SJCRH30 (cell line): ENCODE measurements at places on chromosomes 7 and 10. TPM values are rescaled to one million over a fixed set of nuclear protein-coding genes. Genes with fewer than 3 reads are reported as not detected.

DNA sequence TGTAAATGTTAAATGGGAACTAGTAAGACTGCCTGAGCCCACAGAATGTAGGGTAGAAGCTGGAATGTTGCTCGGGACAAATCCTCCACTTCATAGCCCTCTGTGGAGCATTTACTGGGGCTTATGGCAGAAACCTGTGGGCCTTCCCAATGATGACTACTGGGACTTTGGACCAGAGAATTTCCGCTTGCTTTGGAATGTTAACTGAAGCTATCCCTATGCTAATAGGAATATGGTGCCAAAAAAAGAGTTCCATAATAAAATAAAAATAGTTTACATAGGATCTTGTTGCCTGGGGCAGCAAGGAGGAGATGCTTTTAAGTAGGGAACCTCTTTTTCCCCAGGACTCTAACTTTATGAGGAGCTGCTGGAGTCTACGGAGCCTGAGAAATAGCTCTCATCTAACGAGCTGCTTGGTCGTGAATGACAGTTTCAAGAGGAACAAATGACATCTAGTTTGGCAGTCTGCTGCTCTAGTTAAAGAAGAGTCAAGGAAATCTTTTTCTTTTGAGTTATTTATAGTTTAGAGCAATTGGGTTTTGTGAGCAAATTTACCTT lies 5.7 kb upstream of the DYNC2I1 start:
- DNase-seq: no peak
- no peak overlapping the region for H3K4me3 ChIP-seq
- no peak overlapping the region for H3K27ac ChIP-seq
- no peaks in the 10 kb centered on the region for H3K27me3 ChIP-seq
- no peaks in the 10 kb centered on the region for H3K36me3 ChIP-seq

ZNRF2 gene
- 31.1 and 35.2 TPM in 2 replicates for total RNA-seq

- H3K4me1 ChIP-seq: no peaks in the 10 kb centered on the region
- H3K27ac ChIP-seq: no peak overlapping the region
- H3K27me3 ChIP-seq: no peaks in the 10 kb centered on the region
- H3K4me3 ChIP-seq: no peak overlapping the region
Measured at GRCh38 chr10:124250506-124250905, 157.1 kb upstream of the CHST15 start.

LRMDA gene
- 0.24 TPM in 1 of 2 replicates, not detected in the other for total RNA-seq

NPFFR1 gene
- total RNA-seq: not detected in 2 replicates

DNA sequence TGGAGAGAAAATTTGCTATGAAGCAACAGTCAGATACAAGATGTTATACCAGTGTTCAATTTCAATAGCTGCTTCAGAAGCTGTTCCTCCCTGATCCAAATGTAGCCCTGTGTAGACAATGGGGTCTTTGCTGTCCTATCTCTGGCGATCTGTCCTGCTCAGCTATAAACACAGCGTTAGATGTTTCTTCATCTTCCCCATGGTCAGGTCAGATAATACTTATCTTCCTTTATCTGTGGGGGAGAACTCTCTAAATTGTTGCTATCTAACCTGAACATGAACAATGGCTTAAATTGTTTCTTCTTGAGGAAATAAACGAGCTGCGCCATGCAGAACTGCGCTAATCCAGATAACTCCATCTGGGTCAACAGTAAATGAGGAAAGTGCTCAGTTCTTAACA lies 15.6 kb upstream of the KIAA1217 start:
- H3K4me3 ChIP-seq: no peak overlapping the region
- H3K4me1 ChIP-seq: no peaks in the 10 kb centered on the region

DNA sequence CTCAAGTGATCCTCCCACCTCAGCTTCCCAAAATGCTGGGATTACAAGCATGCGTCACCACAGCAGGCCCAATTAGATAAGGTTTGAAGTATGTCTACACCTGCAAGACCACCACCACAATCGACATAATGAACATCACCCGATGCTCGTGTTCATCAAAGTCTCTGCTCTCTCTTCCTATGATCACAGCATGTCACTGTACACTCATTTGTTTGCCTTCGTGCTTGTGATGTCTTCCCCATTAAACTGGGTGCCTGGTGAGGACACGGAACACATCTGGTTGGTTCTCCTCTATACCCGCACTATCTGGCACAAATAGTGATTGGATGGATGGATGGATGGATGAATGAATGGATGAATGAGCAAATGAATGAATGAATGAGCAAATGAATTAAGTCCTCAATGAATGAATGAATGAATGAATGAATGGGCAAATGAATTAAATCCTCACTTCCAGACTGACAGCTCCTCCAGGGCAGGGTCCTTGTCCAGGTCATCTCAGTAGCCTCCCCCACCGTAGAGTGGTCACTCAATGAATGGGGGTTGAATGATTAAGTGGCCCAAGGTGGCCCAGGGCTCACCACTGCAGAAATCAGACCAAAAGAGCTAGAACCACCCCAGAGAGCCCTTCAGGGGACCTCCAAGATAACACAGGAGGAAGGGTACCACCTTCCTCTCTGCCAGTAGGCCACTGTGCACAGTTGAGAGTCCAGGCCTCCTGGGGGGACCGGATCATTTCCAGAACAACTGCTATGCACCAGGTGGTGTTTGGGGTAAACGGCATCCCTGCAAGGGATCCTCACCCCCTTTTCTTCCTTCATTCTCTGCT lies 101.9 kb upstream of the TNRC18 start:
- peaks cover 51% of the 10 kb centered on the region for H3K36me3 ChIP-seq
- peak; percentile 69 for DNase-seq
- H3K4me1 ChIP-seq: no peaks in the 10 kb centered on the region
- no peak overlapping the region for H3K27ac ChIP-seq

- H3K4me3 ChIP-seq: no peak overlapping the region
- no peak for DNase-seq
- H3K27me3 ChIP-seq: no peaks in the 10 kb centered on the region
- no peak overlapping the region for H3K27ac ChIP-seq
Measured at GRCh38 chr10:33493978-33494377, 159.5 kb upstream of the NRP1 start.

DNA sequence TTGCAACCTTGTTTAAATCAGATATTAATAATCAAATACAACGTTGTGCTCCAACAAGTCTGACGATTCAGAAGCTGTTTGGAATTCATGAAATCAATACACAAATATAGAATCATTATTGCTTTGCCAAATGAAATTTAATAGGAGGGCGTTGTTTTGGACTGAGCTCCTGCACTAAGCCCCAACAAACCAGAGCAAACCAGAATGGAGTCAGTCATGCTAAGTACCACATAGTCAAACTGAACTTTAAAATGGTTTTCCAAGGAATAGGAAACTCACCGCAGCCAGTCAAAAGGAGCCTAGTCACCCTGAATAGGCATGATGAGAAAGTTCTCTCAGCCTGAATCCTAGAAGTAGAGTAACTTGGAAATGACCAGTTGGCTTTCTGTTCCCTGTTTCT lies 53.7 kb downstream of the HACD1 start:
- DNase-seq: no peak
- no peak overlapping the region for H3K4me3 ChIP-seq
- H3K4me1 ChIP-seq: peaks cover 18% of the 10 kb centered on the region
- no peak overlapping the region for H3K27ac ChIP-seq

DNA sequence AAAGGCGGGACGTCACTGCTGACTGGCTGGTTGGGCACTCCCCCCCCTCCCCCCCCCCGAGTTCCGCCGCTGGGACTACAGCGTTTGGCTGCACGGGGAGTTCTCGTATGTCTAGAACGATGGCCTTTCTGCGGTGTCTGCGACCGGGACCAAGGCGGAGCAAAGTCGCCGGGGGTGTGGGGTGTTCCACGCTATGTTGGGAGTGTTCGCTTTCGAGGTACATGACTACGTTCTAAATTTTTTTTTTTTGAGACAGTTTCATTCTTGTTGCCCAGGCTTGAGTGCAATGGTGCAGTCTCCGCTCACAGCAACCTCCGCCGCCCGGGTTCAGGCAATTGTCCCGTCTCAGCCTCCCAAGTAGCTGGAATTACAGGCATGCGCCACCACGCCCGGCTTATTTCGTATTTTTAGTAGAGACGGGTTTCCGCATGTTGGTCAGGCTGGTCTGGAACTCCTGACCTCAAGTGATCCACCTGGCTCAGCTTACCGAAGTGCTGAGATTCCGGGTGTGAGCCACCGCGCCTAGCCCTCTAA lies 573 bp upstream of the IDI1 start:
- no peaks in the 10 kb centered on the region for H3K4me1 ChIP-seq
- H3K4me3 ChIP-seq: peak overlapping the region; percentile 70
- peaks cover 20% of the 10 kb centered on the region for H3K36me3 ChIP-seq
- H3K27ac ChIP-seq: peak overlapping the region; percentile 83
- no peaks in the 10 kb centered on the region for H3K27me3 ChIP-seq

FAM24B gene
- 11.2 and 19.9 TPM in 2 replicates for total RNA-seq

OR2A42 gene
- not detected in 2 replicates for total RNA-seq
